Omental fat pad (tissue), 4 donors: ENCODE measurements at places on chromosomes 7 and 10.

- DNase-seq: no peak
Observed at GRCh38 chr7:40647719-40648118, 512.9 kb downstream of the SUGCT start.

GRCh38 chr10:118017850-118018249 is 28.9 kb downstream of the RAB11FIP2 start:
- no peak for DNase-seq

DNA sequence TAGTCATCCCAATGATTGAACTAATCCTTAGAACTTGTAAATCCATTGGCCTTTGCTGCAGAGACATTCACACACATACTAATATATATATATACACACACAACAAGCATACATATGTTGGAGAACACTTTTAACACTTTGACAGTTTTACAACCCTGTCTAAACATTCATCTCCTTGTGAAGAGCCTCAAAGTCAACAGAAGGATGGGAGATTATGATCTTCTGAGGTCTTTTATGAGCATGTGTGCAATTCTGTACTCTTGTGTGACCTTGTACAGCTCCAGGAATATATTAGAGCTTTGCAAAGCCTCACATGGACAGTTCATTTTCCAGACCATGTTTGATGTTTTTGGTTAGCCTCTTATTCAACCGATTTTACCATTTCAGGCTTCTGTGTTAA is 589.0 kb downstream of the NXPH1 start:
- DNase-seq: no peak

DNA sequence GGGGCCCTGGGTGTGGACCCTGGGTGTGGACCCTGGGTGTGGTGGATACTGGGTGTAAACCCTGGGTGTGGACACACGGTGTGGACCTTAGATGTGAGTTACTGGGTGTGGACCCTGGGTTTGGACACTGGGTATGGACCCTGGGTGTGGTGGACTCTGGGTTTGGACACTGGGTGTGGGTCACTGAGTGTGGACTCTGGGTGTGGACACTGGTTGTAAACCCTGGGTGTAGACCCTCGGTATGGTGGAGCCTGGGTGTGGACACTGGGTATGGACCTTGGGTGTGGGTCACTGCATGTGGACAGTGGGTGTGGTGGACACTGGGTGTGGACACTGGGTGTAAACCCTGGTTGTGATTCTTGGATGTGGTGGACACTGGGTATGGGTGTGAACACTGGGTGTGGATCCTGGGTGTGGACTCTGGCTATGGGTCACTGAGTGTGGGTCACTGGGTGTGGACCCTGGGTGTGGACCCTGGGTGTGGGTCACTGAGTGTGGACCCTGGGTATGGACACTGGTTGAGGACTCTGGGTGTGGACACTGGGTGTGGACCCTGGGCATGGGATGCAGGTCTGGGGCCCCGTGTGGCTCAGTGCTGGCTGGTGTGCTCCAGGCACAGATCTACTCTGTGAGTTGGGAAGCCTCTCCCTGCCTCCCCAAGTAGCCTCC is 356.2 kb downstream of the GLRX3 start:
- no peak for DNase-seq

DNA sequence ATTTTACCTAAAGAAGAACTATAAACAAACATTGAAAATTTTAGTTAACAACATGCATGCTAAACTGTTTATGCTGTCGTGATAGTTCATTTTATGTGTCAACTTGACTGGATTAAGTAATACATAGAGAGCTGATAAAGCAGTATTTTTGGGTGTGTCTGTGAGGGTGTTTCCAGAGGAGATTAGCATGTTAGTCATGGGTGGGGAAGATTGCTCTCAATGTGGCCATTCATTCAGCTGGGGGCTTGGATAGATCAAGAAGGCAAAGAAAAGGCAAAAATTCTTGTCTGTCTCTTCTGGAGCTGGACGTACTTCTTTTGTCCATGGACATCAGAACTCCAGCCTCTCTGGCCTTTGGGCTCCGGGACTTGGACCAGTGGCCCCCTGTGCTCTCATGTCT is 172.9 kb upstream of the SEMA3E start:
- no peak for DNase-seq

DNA sequence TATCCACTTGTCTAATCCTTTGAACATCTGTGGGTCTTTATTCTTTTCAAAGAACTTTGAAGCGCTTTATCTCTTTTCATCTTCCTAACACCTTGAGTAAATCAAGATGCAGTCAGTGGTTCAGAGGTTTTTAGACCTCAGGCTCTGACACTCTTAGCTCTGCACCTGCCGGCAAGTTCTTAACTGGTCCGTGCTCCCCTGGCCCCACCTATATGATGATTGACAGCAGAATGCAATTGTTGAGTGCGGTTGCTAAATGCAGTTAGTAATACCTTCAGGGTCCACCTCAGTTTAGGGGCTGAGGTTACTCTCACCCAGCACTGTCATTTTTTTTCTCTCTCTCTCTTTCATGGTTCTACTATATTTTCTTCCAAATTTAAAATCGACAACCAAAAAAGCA is 854.2 kb upstream of the AUTS2 start:
- DNase-seq: no peak

DNA sequence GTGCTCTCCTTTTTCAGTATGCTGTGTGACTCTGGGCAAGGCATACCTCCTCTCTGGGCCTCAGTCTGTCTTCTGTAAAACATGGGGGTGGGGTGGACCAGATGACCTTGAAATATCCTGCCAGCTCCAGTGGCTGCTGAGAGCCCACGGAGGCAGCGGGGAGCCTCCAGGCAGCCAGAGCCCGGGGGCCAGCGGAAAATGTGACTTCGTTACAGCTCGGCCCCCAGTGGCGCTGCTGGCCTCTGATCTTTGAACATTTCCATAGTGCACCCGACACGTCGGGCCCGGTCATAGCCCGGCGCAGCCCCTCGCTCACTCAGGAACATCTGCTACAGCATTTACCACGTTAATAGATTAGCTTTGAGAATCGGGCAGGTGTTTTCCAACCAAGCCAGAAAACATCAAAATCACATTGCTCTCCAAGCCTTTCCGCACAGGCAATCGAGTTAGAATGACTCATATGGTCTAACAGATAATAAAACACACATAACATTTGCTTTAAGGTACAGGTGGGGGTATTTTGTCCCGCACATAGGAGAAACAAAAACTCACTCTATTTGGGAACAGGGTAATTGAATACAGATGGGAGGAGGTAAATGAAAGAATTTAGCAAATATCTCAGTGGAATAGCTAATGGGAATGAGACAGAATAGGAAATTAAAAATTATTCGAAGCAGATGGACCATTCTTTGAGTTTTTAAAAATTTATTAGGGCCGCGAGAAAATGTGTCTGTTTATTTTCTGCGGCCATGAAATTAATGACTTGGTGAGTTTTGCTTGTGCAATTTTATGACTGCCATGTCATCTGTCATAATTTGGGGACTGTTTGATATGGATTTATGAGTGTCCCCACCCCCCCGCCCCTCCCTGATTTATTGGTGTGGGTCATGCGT is 26.3 kb upstream of the COMTD1 start:
- no peak for DNase-seq

DNA sequence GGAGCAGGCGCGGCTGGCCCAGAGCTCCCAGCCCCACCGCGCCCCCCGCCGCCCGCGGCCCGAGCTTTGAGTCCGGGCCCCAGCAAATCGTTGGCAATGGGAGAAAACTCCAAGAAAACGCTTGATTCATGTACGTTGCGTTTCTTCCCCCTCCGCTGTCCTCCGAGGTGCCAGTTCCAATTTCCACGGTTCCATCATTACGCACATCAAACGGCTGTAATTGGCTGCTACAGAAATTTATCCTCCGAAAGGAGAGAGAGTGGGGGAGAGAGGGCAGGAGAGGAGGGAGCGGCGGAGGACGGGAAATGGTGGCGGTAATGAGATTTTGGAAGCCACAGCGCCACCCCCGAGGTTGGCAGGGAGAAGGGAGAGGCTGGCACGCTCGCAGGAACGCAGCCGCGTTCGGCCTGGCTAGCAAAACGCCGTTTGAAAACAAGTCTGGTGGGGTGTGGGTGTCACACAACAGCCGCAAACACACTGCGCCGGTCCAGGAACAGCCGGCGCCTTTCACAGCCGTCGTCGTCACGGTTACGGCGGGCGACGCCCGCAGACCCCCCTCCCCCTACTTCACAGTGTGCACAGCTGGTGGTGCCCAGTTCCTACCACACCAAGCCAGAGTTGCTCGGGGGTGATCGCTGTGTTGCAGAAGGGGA is 57.5 kb downstream of the UNCX start:
- no peak for DNase-seq

DNA sequence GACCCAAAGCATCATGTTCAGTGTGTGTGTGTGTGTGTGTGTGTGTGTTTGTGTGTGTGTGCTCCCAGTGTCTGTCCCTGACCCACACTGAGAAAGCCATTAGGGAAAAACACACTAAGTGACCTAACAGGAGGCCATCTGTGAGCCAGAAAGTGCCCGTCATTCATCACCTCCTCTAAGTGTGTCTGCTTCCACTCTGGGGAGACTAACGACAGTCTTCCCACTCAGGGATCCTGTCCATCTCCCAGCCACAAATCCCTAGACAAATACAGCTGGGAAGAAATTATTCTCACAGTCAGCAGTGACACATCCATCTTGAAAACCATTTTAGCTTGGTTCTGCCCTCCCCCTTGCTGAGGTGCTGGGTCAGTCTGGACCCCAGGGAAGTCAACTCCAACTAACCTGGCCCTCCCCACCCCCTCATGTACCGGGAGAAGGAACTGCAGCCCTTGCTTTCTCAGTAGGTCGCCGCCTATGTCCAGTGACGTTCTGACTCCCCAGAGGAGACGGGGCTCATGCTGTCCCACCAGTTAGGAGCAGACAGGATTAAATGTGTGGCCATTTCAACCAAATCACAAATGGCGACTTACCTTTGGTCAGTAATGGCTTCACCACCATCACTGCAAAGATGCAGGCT is 296.5 kb upstream of the ZNF32 start:
- DNase-seq: no peak

- DNase-seq: no peak
Observed at GRCh38 chr10:5043716-5044115, 40.1 kb upstream of the AKR1C2 start.

GRCh38 chr10:111830359-111830758 is 353.2 kb downstream of the GPAM start:
- DNase-seq: no peak

- DNase-seq: no peak
Observed at GRCh38 chr10:14191871-14192270, 138.9 kb downstream of the FRMD4A start.

GRCh38 chr10:6713716-6714115 is 133.6 kb upstream of the PRKCQ start:
- DNase-seq: no peak

- DNase-seq: no peak
Observed at GRCh38 chr7:109950256-109950655, 1140.7 kb upstream of the LRRN3 start.

- no peak for DNase-seq
Observed at GRCh38 chr10:926075-926698, 5.3 kb downstream of the LARP4B start.

GRCh38 chr7:124688991-124689390 is 76.6 kb downstream of the GPR37 start:
- no peak for DNase-seq

GRCh38 chr7:155510975-155511701 is 35.2 kb downstream of the CNPY1 start:
- no peak for DNase-seq

GRCh38 chr7:74181821-74182220 is 7.7 kb downstream of the EIF4H start:
- DNase-seq: no peak

- no peak for DNase-seq
Observed at GRCh38 chr10:22801785-22802184, 87.4 kb upstream of the PIP4K2A start.

- no peak for DNase-seq
Observed at GRCh38 chr7:5428478-5429252, 5.0 kb upstream of the TNRC18 start.

GRCh38 chr10:70602665-70603448 is at the start of gene PRF1:
TSS of gene PRF1 (minus strand) at chr10:70602741. CDS start at chr10:70600902, 1,839 bp downstream.
- DNase-seq: no peak

- DNase-seq: no peak
Observed at GRCh38 chr10:75029857-75030256, 81.6 kb upstream of the SAMD8 start.

GRCh38 chr10:109913306-109913892 is 9.9 kb downstream of the XPNPEP1 start:
- DNase-seq: no peak

DNA sequence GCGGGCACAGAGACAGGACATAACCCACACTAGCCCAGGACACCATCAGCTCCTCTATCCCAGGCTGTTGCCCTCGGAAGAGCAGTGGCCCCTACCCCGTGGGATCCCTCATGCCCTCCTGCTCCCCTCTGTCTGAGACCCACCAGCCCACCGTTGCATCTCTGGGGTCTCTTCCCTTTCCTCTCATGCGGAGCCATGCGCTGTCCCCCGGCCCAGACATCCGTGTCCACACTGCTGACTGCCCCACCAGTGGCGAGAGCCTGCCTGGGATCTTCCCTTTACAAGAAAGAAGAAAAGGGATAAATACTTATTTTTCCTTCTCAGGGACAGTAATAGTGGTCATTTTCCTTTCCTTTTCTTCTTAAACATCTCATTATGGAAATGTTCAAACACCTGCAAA is 115.4 kb downstream of the WDR37 start:
- no peak for DNase-seq
